Activated CD4-positive, alpha-beta T cell treated with anti-CD3 and anti-CD28 coated beads, Interleukin-2, amount 50 U/mL, for 1 hour (primary cell): ENCODE measurements at places on chromosomes 12 and 14.

DNA sequence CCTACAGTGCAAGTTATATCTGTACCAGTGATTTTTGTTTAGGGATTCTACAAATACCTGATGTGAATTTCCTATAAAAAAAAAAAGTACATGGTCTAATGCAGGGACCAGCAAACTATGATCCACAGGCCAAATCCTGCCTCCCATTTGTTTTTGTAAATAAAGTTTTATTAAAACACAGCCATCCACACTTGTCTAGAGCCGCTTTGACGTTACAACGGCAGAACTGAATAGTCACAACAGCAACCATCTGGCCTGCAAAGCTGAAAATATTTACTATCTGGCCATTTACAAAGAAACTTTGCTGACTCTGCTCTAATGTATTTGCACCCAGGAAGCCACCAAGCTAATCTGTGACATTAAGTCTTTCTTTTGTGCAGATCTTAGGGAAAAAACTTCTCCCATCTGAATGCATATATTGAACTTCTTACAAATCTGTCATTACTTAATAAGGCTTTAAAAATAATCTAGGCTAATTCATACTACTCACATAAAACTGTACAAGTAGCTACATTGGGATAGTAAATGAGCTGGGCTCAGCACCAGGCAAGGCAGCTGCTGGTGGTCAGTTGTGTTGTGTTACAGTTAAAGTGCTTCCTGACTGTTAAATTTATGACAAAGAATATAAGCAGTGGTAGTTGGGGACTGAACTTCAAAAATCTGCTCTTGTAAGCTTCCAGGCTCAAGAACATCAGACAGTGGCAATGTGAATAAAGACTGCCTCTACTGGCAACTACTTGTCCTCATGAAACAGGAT, 303.3 kb downstream of the MED13L start:
- no peak for DNase-seq

- no peak for DNase-seq
These were observed 39.9 kb downstream of the TMTC1 start for GRCh38 chr12:29743801-29744200.

DNA sequence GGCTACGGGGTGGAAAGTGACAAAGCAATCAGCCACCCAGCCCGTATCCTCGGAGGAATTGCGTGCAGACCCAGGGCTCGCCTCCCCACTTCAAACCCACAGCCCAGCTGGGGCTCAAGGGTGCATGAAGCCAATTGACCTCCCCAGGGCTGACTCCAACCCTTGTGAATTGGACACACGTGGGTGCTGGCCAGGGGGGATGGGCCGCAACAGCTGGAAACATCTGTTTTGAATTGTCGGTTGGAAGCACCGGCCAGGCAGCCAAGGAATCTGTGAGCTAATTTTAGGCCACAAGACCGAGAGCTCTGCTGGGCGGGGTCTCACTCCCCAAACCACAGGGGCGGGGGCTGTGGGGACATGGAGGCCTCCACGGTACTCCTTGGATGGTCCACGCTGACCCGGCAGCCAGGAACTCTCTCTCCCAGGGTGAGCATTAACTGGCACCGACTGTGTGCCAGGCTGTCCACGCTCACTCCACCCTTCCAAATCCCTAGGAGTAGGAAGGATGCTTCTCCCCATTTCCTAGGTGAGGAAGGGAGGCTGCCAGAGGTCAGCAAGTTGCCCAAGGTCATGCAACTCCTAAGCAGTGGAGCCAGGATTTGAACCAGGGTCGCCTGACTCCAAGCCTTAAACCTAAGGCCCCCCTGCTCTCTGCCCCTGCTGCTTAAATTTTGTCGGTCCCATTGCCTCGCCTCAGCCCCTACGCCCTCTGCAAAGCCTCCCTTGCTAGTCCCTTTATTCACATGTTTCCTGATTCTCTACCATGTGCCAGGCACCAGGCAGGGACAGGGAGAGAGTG, 11.9 kb upstream of the TMEM119 start:
- no peak for DNase-seq

DNA sequence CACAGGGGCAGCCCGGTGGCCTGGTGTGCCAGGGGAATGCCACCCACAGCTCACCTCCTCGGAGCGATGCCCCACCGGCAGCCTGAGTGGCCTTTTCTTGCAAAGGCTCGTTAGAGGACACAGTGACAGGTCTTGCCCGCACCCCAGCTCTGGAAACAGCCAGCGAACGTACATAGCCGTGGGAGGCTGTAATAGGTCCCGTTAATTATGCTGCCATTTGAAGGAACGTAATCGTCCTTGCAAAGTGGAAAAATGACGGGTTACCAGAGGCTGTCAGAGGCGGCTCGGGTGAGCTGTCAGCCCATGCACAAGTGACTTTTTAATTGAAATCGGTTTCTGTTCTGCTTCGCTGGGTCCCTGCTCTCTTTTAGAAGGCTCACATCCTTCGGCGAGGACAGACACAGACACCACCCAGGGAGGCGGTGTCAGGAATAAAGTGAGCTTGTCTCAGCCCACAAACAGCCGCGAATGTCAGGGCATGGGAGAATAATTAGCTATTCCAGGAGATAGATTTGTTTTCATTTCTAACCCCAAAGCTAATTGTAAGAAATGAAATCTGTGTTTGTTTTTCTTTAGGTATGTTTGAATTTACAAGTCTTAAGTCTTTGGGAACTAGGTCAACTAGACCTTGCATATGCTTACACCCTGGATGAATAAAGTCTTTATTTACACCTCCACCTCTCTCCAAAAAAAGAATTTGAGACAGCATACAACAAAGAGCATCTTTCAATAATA, 77.2 kb upstream of the RFLNA start:
- DNase-seq: no peak

- no peak for DNase-seq
These were observed 2.2 kb upstream of the EP400 start for GRCh38 chr12:131947482-131948027.

DNA sequence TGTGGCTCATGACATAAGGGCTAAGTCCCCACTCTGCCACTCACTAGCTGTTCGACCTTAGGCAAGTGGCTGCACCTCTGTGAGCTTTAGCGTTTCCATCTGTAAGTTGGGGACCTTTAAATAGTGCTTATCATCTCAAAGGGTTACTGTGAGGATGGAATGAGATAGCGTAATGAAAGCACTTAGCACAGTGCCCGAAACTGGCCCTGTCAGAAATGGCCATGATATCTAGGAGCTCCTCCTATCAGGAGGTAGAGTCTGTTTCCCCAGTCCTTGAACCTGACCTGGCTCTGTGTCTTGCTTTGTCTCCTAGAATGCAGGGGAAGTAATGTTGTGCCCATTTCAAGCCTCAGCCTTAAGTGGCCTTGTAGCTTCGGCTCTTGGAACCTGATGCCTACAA, 211.0 kb downstream of the RBM19 start:
- DNase-seq: no peak

GRCh38 chr12:110421701-110422100, 18.2 kb upstream of the ANAPC7 start:
- DNase-seq: no peak

DNA sequence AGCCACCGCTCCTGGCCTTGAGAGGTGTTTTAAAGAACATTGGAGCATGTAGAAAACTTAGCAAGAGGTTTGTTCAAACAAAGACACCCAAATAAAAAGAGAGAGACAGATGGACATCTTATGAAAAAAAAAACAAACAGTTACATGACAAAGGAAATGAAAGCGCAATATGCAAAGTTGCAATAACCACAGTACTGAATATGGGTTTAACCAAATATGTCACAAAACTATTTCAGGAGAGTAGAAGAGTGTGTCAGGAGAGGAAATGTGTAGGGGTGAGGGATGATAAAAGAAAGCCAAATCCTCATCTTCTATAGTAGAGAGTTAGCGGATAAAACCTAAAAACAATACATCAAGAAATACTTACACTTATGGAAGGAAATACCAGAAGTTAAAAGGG, 98.4 kb downstream of the GTF2A1 start:
- DNase-seq: no peak
